ENCODE measurements at places on chromosomes 16 and 17.

- DNase-seq = no peak
These were observed 53.1 kb upstream of the MED9 start for GRCh38 chr17:17423656-17424055.

- no peak for DNase-seq
These were observed 14.1 kb downstream of the COL1A1 start for GRCh38 chr17:50187394-50187725.

DNA sequence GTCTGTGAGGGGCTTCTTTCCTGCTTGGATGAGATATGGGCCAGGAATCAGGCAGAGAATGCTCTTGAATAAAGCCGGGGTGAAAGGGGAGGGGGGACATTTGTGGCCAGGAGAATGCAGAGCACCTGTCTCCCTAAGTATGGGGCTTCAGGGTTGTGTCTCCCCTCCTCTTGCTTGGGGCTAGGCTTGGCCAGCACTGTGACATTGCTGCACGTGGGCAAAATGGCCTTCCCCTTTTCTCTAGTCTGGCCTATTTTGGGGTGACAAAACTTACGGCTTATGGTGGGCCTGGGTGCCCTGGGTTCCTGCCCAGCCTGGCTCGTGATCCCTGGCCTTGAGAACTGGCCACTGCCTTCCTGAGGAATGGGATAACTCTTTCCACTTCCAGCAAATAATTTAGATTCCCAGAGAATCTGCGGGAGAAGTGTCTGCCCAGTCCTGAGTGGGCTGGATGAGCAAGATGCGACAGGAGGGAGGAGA, 5.6 kb downstream of the NFE2L1 start:
- DNase-seq = no peak

DNA sequence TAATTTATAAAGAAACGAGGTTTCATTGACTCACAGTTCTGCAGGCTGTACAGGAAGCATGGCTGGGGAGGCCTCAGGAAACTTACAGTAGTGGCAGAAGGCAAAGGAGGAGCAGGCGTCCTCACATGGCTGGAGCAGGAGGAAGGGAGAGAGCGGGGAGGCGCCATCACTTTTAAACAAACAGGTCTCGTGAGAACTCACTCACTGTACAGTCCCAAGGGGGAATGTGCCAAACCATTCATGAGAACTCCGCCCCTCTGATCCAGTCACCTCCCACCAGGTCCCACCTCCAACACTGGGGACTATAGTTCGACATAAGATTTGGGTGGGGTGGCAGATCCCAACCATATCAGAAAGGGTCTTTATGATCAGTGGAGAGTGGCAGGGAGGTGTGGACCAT, 392.4 kb upstream of the TNRC6C start:
- no peak for DNase-seq

GRCh38 chr17:1095090-1095852, 84.5 kb downstream of the ABR start:
- DNase-seq = no peak

DNA sequence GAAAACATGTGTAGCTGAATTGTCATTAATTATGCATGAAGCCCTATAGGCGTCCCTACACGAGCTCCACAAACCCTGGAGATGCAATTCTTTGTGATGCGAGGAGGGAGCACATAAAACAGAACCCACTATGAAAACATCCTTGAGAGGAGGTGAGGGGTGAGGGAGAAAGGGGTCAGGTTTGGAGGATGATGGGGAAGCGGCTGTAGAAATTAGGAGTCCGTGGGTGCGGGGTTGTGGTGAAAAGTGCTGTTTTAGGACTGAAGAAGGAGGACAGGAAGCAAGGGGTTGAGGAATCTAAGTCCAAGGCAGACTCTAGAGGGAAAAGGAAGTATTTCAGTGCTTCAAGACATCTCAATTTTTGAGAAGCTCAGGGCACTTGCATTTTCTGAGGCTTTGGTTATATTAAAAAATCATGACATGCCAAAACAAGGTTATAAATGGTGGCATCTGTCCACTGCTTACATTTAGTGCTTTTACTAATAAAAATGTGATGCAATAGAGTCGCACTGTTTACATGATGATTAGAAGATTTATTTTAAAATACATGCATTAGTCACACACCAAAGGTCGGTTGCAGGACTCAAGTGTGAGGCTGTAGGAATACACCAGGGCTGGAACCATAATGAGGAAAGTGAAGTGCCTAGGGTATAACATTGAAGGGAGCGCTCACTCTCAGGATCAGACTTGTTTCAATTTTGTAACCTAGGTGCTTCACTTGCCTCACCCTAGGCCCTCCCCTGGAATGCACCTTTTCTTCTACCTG, 379.5 kb downstream of the HS3ST4 start:
- DNase-seq = no peak

DNA sequence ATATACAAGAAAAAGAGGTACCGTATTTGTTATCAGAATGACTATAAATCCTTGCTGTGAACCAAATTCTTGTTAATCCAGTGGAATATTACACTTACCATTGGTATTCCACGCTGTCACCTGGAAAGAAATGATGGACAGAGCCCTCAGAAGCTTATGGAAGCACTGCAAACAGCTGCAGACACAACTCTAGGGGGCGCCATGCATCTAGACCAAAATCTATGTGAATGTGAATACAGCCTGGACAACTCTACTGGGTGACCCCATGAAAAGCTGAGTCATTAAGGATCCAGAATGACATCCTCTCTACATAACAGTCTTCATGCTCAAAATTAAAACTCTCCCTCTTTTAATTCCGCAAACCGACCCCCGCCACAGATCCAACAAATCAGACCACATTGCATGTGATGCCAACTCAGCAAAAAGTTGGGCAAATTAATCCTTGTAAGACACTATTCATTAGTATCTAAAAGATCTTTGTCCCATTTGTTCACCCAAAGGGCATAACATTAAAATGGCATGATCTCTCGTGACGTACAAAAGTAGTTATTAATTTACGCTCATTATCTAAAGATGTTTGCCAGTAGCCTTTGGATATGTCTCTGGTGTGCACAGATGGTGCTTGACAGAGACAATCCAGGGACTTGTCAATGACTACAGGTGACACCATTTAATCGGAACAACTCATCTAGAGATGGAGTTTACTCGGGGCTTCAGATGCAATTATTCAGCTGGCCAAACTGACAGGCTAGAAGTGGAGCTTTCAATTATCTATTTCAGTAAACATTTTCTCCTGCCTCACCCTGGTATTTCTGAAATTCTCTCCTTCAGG, 552.7 kb upstream of the PSMD7 start:
- no peak for DNase-seq

DNA sequence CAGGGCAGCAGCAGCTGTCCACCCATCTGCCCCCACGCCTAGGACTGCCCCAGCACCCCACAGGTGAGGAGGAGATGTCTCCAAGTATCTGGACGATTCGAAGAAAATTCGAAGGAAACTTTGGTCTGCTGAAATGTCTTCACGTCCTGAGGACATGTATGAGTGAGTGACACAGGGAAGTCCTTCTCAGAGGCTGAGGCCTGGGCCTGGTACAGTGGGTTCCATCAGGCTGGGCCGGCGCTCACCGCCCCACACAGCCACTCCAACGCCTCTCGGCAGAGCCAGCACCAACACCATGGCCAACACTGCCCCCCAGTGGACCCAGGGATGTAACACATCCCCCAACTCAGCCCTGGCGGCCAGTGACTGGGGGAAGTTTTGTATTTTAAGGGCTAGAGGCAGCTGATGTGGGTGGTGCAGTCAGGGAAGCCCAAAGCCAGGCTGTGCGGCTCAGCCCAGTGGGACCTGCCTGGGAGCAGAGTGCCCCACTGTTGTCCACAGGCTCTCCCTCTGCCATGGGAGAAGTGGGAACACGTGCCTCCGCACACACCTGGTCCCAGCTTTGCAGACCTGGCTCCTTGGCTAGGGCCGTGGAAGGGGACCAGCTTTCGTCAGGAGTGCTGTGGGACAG, 55.8 kb upstream of the FASN start:
- peak; percentile 72 for DNase-seq

GRCh38 chr17:80449194-80449929, 27.0 kb downstream of the NPTX1 start:
- no peak for DNase-seq

GRCh38 chr16:2482708-2483534, 8.0 kb downstream of the TBC1D24 start:
- DNase-seq = no peak

GRCh38 chr16:5670198-5670597, 572.6 kb upstream of the EEF2KMT start:
- DNase-seq = no peak

GRCh38 chr16:53561101-53561888, 58.3 kb upstream of the AKTIP start:
- DNase-seq = no peak

DNA sequence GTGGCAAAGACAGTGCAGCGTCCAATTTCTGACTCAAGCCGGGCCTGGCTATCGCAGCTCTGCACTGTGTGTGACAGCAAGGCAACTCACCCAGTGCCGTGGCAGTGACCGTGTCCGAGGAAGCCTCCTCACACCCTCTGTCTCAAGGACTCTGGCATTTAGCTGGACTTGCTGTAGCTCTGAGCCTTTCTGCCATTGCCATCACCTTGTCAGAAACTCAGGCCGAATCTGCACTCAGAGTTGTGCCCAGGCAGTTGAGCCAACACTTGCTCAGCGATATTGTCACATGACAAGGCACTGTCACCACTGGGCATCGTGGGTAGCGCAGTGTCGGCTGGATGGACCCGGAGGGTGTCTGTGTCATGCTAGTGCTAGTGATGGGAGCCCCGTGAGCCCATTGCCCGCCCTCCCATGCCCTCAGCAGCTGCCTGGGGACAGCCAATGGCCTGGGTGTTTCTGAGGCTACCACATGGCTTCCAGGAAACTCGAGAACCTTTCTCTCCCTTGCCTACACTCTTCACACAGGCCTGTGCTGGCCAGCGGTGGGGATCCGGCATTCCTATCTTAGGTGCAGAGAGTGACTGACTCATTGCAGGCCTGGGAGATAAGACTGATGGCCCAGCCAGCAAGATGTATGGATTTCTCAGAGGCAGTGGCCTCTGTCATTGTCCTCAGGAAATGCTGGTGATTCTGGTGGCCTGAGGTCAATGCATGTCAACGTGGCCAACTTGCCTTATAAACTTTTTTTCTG, 22.1 kb upstream of the STH start:
- DNase-seq = no peak

DNA sequence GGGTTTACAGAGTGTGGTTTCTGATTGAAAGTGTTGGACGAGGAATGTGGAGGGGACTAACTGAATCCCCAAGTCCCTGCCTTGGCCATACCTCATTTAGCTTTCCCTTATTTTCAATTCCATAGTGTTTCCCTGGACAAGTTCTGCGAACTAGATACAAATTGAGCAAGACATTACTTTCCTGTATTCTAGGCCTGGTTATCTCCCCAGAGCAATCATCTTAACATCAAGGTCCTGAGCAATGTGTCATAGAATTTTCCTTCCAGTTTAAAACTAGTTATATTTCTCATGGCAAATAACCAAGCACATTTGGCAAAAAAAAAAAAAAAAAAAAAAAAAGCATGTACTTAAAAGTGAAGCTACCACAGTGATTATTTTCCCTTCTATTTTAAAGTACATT, 330.1 kb downstream of the CDH11 start:
- DNase-seq = no peak

GRCh38 chr17:2796164-2797125, at the start of gene RAP1GAP2:
RAP1GAP2 (plus strand) TSS chr17:2796438; CDS start chr17:2796528, 90 bp downstream.
- peak; percentile 30 for DNase-seq

- no peak for DNase-seq
These were observed 8.5 kb downstream of the CACNG1 start for GRCh38 chr17:67052720-67053437.

- no peak for DNase-seq
These were observed 68.5 kb downstream of the WWP2 start for GRCh38 chr16:69830534-69831211.

- no peak for DNase-seq
These were observed 9.2 kb downstream of the SCGB1C2 start for GRCh38 chr17:146546-146945.

- DNase-seq = no peak
These were observed 1.6 kb downstream of the FAM83G start for GRCh38 chr17:19002805-19003542.

DNA sequence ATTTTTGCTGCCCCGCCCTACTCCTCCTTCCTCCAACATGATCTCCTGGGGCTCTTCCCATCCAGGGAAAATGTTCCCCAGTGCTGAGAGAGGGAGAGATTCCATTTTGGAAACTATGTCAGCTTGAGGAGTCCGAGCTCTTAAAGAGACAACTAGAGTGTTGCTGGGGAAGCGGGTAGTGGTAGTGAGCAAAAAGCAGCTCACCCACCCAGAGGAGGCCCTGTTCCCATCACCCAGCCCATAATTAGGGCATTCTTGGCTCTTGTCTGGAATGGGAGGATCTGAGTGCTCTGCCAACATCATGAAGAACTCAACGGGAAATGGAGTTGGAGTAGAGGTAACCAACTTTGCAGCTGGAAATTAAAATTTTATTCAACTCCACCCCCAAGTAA, 9.1 kb upstream of the MSL1 start:
- no peak for DNase-seq

GRCh38 chr17:47257651-47258339, 4.2 kb downstream of the ITGB3 start:
- no peak for DNase-seq

DNA sequence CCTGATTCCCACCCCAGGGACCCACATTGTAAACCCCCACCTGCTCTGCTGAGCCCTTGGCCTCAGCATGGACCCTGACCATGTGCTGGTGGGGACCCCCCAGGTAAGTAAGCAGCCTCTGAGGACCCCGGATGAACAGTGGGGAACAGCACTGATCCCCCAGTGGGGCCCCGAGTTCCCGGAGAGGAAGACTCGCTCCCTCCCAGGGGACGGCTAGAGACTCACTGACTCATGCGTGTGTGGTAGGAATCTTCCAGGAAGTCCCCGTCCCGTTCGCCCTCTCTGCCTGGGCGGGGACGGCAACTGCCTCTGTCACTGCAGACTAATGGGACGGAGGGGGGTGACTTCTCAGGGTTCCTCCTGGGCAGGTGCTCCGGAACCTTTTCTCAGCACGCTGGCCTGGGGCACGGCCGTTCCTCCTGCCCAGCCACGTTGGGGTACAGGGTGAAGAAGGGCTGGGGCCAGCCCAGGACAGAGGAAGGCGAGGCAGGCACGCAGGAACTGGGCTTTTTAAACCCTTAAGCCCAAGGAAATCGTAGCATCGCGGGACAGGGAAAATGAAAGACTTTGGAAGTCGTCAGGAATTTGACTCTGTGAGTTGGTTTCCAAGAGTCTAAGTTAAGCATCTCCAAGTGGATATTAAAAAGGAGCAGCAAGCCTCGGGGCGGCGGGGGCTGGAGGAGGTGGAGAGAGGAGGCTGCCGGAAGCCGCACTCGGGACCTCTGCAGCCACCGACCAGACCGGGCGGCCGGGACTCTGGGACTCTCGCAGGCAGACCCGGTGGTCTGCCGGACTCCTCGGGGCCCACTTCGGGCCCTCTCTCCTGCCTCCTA, 178.7 kb downstream of the SEC14L1 start:
- peak; percentile 37 for DNase-seq

- no peak for DNase-seq
These were observed 21.9 kb downstream of the ZNF750 start for GRCh38 chr17:82817947-82818346.

GRCh38 chr17:82429824-82430223, 11.4 kb upstream of the OGFOD3 start:
- no peak for DNase-seq

GRCh38 chr16:35598696-35599332, 2139.4 kb downstream of the TP53TG3F start:
- DNase-seq = no peak

GRCh38 chr16:6232056-6232455, 1100.6 kb upstream of the RBFOX1 start:
- DNase-seq = no peak

GRCh38 chr16:27758544-27758943, 208.6 kb downstream of the KATNIP start:
- DNase-seq = no peak
